ENCODE measurements at places on chromosomes 5 and 9. TPM values are rescaled to one million over a fixed set of nuclear protein-coding genes. Genes with fewer than 3 reads are reported as not detected.

The RNF208 gene
- total RNA-seq, result 2.3 TPM

The TYRP1 gene
- total RNA-seq, result 6.5 TPM

The PPP1R26 gene
- total RNA-seq, result 15.6 TPM

The ITK gene
- 0.20 TPM for total RNA-seq

The FAM221B gene
- total RNA-seq, result not detected

The IL9 gene
- not detected for total RNA-seq

The SARDH gene
- total RNA-seq, result 9.8 TPM

The PCDHB3 gene
- 4.1 TPM for total RNA-seq

The HRH2 gene
- 2.5 TPM for total RNA-seq

The TXNDC8 gene
- not detected for total RNA-seq

The RPL35 gene
- 1,574 TPM for total RNA-seq

The SLC34A1 gene
- not detected for total RNA-seq

The ZFP2 gene
- 2.2 TPM for total RNA-seq

The LCN9 gene
- 2.6 TPM for total RNA-seq

The DNAJC18 gene
- total RNA-seq, result 10.6 TPM

The SLIT3 gene
- total RNA-seq, result 43.8 TPM

Data from hepatocyte (in vitro differentiated cells).